Activated T-cell treated with anti-CD3 and anti-CD28 coated beads, Interleukin-2, amount 50 U/mL, for 48 hours (primary cell): ENCODE measurements at places on chromosomes 1 and 21.

DNA sequence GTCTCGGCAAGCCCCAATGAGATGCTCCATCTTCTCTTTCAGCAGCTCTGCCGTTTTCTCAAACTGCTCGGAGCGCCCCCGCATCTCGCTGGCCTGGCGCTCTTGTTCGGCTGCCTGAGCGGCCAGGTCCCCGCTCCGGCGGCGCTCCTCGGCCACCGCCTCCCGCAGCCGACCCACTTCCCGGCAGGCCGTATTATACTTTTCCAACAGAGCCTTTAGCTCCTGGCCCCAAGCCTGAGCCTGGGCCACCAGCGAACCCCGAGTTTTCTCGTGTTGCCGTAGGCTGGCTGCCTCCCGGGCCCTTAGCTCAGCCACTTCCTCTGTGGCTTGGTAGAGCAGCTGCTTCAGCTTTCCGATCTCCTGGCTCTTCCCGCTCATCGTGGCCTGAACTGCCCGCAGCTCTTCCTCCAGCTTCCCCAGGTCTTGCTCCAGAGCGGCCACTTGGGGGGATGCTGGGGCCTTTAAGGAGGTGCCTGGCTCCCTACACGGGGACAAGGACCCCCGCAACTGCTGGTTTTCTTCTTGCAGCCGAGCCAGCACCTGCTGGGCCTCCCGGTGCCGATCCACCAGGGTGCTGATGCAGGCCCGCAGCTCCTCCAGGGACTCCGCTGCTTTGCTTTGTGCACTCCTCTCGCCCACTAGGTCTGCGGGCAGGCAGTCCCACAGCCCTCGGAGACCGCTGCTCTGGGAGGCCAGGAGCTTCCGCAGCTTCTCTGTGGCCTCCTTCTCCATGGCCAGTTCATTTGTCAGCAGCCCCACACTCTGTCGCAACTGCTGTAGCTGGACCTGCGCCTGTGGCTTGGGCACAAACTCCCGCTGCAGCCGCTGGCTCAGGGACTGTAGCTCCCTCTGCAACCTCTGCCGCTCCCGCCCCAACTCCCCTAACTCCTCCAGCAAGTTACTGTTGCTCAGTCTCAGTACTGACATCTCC, 13.4 kb upstream of the PIAS3 start:
- DNase-seq, result peak; percentile 59

- no peak for DNase-seq
Measured at GRCh38 chr1:232628335-232629249, 1.3 kb downstream of the SIPA1L2 start.

DNA sequence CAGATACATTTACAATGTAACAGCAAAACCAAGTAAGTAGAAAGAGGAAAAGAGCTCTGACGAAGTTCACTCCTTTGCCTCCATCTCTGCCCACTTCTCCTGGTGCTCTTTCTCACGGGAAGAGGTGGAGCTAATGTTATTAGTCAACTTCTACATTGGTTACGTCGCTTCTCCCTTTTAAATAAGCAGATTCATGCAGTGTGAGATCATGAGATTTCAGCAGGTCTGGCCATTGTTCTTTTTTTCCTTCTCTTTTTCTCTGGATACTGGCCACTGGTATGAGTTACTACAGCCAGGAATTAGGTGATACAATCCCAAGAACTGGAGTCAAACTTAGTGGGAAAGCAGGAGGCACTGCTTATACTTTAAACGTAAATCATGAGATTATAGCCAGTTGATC, 207.1 kb downstream of the AKT3 start:
- DNase-seq, result no peak

- DNase-seq, result no peak
Measured at GRCh38 chr1:55204997-55205396, 10.2 kb downstream of the USP24 start.

GRCh38 chr1:156432669-156433018, 63.6 kb downstream of the RHBG start:
- DNase-seq, result no peak

DNA sequence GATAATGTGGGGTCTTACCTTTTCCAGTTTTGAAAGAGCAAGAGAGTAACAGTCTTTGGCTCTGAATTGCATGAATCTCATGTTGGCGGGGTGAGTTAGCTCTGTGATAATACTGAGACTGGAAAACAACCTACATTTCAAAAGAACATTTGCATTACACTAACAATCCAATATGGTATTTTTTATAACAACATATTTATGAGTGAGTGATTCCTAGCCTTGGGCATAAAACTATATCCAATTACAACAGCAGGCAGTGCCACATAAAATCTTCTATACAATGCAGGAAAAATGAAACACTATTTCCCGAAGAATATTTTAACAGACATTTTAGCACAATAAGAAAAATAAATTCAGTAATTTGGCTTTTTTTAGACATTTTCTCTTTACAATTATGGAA, 303.0 kb downstream of the KCNT2 start:
- DNase-seq, result no peak

DNA sequence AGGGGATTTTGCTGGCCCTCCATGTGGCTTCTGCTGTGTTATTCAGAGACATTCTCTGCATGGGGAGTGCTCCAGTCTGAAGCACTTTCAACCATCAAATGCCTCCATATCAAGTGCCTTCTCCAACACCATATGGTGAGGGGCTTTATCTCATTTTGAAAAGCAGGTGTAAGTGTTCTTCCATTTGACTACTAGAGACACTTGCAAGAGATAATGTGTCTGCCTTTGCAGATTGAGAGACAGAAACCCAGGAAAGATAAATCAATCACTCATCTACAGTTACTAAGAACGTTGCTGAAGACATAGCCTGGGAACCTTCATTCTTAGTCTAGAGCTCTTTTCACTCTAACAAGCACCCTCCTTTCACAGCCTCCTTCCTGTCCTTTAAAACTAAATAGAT, 29.5 kb upstream of the REG4 start:
- DNase-seq, result no peak

- DNase-seq, result no peak
Measured at GRCh38 chr21:41631564-41632461, 123.9 kb upstream of the TMPRSS2 start.

GRCh38 chr1:110896090-110896489, 23.1 kb downstream of the CD53 start:
- DNase-seq, result no peak

GRCh38 chr1:151864411-151864810, 10.9 kb upstream of the THEM5 start:
- DNase-seq, result no peak

DNA sequence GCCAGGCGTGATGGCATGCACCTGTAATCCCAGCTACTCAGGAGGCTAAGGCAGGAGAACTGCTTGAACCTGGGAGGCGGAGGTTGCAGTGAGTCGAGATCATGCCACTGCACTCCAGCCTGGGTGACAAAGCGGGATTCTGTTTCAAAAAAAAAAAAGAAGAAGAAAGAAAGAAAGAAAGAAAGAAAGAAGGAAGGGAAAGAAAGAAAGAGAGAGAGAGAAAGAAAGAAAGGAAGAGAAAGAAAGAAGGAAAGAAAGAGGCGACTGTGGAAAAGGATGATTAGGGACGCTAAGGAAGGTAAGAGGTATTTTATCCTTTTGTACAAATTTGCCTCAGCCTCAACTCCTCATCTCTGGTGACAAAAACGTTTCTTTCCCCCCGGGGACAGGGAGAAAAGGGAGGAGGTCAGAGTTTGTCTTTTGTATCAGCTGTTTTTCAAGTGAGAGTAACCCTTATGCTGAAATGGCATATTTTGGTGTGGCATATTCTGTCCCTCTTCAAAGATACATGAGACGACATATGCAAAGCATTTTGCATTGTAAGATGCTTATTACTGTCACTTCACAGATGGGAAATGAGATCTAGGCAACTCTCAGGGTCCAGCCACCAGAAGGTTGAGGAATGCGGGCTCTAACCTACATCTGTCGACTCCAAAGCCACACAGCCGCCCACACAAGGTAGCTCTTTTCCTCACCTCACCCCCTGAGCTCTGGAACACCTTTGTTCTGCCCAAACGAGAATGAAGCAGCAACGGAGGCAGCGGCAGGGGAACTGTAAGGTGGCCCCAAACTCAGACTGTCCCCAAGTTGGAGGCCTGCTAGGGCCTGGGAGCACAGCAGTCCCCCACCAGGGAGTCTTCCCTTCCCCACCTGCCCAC, 38.0 kb downstream of the NUAK2 start:
- no peak for DNase-seq

DNA sequence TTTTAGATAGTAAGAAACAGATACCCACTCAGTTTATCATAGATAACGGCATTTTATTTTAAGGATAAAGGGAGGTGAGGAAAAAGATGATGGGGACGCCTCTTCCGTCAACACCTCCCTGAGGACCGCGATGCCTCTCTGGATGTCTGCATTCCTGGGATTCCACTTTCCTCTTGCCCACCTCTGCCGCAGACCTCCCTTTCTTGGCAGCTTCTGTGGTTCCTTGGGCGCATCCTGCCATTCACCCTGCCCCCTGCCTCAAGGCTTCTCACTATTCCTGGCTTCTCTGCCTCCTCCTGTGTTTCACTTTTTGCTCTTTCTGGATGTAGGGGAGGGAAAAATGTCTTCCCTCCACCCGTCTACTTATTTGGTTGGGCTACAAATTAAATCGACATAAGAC, 19.9 kb downstream of the HUNK start:
- no peak for DNase-seq

- no peak for DNase-seq
Measured at GRCh38 chr1:119968601-119969000, 72.3 kb upstream of the ADAM30 start.

DNA sequence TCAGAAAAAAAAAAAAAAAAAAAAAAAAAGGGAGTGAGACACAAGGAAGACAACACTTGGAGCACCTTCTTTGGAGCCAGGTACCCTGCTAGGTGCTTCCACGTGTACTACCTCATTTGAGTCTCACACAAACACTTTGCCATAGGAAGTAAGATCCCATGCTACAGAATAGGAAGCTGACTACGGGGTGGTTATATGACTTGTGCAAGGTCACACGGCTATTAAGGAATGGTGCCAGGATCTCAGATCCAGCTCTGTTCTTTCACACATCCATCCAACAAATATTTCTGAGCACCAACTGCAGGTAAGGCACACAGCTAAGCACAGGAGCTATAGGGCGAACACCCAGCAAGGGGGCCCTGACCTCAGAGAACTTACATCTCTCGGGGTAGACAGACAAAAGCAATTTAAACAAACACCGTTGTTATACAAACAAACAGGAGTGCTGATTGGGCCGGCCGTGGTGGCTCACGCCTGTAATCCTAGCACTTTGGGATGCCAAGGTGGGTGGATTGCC, 22.4 kb downstream of the PTAFR start:
- DNase-seq, result no peak

DNA sequence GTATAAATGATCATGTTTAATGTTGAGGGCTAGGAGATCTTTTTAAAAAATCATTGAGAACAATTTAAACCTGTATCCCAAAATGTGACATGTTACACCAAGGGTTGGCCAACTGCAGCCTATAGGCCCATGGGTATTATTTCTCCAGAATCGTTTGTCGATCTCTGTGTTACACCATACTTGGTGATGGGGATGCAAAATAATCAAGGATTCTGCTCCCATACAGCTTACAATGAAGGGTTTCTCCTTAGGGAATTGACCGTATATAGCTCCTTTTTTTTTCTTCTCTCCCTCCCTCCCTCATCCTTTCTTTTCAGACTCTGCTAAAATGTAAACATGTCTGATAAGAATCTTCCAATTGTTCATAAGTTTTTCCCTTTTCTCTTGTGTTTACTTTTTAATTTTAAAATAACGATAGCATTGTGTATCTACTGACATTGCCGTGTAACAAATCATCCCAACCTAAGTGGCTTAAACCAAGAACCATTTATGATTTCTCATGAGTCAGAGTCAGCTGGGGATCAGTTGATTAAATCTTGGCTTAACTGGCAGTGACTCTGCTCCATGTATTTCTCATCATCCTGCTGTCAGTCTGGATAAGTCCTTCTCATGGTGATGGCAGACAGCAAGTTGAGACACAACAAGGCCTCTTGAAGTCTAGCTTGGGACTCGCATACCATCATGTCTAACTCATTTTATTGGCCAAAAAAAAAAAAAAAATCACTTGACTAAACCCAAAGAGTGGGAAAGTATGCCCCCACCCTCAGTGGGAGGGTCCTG, 48.0 kb downstream of the MARK1 start:
- DNase-seq, result no peak

DNA sequence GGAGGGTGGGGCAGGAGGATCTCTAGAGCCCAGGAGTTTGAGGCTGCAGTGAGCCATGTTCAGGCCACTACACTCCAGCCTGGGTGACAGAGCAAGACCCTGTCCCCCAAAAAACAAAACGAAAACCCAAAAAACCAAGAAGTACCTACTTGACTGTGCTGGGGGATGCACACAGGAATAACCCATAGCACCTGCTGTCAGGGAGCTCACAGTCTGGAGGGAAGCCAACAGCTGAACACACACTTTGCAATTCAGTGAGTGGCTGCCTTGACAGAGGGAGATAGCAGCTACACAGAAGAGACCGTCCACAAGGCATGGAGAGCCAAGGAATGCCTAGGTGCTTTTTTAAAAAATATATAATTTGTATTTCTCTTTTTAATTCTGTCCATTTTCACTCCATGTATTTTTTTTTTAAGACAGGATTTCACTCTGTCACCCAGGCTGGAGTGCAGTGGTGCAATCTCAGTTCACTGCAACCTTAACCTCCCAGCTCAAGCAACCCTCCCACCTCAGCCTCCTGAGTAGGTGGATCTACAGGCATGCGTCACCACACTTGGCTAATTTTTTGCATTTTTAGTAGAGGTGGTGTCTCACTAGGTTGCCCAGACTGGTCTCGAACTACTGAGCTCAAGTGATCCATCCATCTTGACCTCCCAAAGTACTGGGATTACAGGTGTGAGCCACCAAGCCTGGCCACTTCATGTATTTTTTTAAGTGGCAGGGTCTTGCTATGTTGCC, 68.7 kb downstream of the NID1 start:
- no peak for DNase-seq

- peak; percentile 49 for DNase-seq
Measured at GRCh38 chr1:205319081-205320018, 2.2 kb downstream of the NUAK2 start.

DNA sequence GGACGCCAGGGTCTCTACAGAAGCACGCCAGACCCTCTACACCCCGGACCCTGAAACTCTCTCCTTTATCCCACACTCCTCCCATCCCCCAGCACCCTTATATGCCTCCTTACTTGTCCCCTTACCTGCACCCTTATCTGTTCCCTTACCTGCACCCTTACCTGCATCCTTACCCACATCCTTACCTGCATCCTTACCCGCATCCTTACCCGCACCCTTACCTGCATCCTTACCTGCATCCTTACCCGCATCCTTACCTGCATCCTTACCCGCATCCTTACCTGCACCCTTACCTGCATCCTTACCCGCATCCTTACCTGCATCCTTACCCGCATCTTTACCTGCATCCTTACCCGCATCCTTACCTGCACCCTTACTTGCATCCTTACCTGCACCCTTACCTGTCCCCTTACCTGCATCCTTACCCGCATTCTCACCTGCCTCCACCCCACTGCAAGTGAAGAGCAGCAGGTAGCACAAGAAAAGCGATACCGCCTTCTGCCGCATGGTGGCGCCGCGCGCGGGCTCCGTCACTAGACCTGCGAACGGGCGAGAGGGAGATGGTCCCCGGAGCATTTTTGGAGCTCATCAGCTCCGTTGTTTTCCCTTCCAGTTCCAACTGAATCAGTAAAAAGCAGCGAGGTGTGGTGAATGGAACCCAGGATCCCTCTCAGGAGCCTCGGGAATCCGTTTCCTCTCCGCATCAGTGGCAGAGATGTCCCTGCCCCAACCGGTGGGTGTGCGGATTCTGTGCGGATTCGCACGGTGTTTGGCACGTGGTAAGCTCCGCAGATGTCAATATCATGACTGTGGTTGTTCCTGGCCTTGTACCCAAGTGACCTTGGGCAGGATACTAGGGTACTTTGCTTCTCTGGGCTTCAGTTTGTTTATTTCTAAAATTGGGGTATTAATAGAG, 2.9 kb downstream of the IFI6 start:
- DNase-seq, result peak; percentile 96
